ENCODE measurements at places on chromosomes 7 and 10.

DNA sequence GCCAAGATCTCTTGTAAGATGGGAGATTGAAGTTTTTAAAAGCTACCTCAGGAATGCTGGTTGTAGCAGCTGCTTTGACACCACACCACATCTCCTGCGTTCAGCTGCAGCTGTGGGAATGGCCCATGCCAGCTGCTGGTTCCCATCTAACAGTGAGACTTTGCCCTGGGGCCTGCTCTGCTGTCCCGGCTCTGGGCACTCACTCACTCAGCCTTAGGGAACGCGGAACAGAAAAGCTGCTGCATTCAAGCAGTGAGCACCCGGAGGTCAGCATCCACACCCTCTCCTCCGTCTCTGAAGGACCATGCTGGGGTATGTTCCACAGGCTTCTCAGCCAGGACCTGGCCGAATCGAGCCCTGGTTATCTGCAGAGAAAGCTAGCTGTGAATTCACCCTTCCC lies 197.1 kb upstream of the CXCL12 start:
- no peak for DNase-seq

DNA sequence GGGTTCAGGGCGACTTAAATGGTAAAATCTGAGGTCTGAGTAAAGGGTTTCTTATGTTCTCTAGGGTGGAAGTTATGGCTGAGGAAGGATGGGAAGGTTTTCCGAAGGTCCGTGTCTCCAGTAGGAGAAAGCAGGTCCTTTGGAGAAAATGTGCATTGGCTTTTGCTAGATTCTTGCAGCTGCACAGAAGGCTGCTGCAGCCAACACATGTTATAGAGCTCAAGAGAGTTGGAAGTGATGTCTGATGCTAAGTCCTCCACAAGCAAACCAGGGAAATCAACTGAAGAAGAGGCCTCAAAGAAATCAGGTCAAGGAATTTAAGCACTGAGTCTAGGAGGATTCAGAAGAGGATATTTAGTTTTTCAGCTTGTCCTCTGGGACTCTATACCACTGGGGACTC lies 404.6 kb downstream of the LRMDA start:
- DNase-seq = no peak

GRCh38 chr10:110113670-110114337 lies 93.6 kb upstream of the MXI1 start:
- no peak for DNase-seq

DNA sequence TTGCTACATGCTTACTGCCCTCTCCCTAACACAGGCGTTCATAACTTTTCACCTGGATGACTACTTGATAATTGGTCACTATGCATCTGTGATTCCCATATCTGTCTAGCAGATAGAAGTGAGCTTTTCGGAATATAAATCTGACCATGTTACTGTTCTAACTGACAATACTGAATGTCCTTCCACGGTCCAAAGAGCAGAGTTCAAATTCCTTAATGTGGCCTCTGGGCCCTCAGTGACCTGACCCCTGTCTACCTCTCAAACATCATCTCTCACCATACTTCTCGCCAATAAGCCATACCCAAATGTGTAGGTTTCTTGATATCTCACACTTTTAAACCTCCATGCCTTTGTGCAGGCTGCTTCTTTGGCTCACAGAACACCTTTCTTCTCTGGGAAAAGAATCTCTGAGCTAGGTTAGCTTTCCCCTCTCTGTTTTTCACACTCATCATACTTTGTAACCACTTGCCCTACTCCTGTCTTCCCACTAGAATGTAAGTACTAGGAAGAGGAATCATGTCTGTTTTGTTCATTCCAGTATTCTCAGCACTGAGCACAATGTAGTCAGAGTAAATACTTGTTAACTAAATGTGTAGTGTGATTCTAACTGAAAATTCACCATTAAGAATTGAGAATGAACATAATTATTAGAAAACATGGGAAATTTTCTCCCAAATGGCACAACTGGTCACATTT lies 39.2 kb upstream of the LRRC17 start:
- no peak for DNase-seq

DNA sequence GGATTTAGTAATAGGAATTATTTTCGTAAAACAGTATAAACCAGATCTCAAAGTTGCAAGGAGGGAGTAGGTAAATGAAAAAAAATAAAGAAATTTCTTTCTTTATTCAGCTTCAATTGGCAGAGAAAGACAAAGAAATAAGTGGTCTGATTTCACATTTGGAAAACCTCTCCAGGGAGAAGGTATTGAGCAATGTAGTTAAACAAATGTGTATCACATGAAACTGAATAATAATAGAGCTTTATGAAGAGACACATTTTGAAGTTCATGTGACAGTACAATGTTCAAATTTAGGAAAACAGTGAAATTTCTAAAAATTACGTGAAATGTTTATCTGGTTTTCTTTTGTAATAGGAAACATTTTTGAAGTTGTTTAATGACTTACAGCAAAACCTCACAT lies 63.0 kb downstream of the TAX1BP1 start:
- DNase-seq = no peak

- DNase-seq = no peak
Measured at GRCh38 chr7:18038382-18038781, 10.7 kb upstream of the PRPS1L1 start.

DNA sequence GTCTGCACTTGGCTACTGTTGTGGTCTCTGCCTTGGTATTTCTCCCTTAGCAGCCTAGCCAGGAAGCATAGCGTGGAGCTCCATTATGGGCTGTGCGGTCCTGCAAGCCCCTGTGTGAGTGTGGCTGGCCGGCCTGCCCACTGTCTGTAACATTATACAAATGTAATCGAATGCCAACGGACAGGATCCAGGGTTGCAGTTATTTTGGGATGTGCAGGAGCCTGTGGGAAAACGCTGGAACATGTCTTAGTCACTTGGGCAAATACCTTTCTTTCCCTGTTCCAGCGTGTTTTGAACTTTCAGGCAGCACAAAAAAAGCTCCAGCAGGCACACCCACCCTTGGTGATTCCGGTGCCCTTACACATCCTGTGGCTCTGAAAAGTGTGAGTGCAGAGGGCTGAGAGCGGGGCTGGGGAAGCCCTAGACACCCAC lies 29.5 kb downstream of the BAG3 start:
- DNase-seq = no peak

GRCh38 chr7:74174606-74175082 lies 488 bp downstream of the EIF4H start:
- peak; percentile 31 for DNase-seq

DNA sequence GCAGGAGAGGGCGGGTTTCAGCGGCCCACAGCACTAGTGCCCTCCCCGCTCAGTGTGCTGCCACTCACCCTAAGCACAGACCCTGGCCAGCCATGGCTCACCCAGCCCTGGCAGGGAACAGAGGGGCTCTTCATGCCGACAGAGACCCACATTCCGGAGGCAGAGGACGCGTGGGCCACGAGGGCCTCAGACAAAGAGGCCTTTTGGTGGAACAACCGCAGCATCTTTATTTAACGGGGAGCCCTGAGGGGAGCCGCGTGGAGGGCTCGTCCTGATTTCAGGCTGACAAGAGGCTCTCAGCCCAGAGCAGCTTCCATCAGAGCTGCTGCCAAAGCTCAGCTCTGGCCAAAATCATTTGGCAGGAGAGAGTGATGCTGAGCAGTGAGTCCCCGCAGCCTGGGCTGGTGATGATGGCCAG lies 127.8 kb downstream of the SH3PXD2A start:
- no peak for DNase-seq

DNA sequence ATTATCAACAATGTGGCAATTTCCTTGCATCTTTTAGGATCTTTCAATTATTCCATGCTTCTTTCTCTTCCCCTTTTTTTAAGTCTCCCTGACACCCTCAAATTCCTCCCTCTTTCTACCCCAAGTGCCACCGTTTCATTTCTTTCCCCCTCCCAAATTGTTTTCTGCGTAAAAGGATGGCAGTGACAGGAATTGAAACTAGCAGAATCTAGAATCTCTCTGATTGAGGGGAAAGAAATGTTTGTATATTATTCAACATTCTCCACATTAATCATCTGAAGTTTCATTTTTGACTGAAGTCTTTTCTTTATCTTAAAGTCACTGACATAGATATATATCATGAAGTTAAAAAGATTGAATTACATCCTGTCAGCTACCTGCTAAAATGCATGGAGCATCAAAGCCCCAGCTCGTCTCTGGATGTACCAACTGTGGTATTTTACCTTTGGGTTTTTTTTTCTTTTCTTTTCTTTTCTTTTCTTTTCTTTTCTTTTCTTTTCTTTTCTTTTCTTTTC lies 633.5 kb downstream of the SORCS3 start:
- DNase-seq = no peak

- DNase-seq = no peak
Measured at GRCh38 chr7:125877246-125877645, 947.6 kb upstream of the POT1 start.

Data from frontal cortex (tissue), 4 donors.